Adrenal gland (tissue), 19 donors: ENCODE measurements at places on chromosomes 16 and 17. TPM values are rescaled to one million over a fixed set of nuclear protein-coding genes. Genes with fewer than 3 reads are reported as not detected.

DNA sequence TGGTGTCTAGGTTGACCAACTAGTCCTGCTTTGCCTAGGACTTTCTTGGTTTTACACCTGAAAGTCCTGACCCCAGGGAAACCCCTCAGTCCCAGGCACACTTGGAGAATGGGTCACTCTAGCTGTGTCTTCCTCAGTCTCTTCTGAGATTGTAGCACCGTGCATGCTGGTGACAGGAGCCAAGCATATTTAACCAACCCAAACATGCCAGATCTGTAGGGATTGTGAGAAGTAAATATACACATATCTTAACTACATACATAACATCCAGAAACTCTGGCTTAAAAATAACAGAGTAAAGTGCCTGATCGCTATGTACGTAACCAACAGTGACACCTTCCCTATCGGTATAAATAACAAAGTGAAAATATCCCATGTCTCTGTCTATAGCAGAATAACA is 158.1 kb downstream of the HAPSTR1 start:
- H3K27me3 ChIP-seq = no peaks in the 10 kb centered on the region
- DNase-seq = no peak
- H3K4me3 ChIP-seq = no peak overlapping the region
- no peaks in the 10 kb centered on the region for H3K36me3 ChIP-seq
- no peak overlapping the region for H3K27ac ChIP-seq
- H3K4me1 ChIP-seq = no peaks in the 10 kb centered on the region

The RAB34 gene
- total RNA-seq = 135 TPM

- no peak for DNase-seq
- H3K27me3 ChIP-seq = no peaks in the 10 kb centered on the region
- no peaks in the 10 kb centered on the region for H3K36me3 ChIP-seq
- no peak overlapping the region for H3K27ac ChIP-seq
Measured at GRCh38 chr17:3773511-3773910, 27.5 kb downstream of the ITGAE start.

- H3K4me1 ChIP-seq = no peaks in the 10 kb centered on the region
- no peaks in the 10 kb centered on the region for H3K36me3 ChIP-seq
- no peaks in the 10 kb centered on the region for H3K27me3 ChIP-seq
- no peak for DNase-seq
Measured at GRCh38 chr17:67686241-67686640, 31.5 kb upstream of the NOL11 start.

DNA sequence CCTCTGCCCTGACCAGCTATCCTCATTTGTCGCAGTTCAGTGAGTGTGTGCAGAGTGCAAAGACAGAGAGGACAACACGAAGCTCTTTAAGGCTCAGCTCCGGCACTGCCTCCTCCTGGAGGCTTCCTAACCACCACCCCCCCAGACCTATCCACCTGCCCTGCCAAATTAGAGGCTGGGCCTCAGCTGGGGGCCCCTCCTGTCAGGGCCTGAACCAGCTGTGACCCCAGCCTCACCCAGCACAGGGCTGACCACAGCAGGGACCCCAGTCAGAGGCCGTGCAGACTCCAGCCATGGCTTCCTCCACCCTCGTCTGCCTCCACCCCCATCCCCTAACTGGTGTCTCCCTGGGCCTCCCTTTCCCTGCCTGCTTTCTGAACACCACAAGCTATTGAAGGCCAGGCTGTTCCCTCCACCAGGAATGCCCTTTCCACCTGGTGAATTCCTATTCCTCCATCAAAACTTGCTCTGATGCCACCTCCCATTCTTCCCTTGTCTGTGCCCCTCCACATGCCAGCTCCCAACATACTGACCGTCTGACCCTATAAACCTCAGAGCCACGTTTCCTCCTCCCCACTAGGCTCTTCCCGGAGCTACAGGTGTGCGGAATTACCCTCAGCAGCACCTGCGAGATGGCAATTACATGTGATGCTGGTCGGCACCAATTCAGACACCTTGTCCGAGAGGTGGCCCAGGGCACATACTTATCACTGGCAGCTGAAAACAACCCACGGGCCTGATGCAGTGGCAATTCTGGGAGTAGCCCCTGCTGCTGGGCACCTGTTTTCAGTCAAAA is 8.8 kb downstream of the SREBF1 start:
- H3K4me1 ChIP-seq = peaks cover 47% of the 10 kb centered on the region
- DNase-seq = no peak
- no peak overlapping the region for H3K27ac ChIP-seq
